GOT3 (cell line): ENCODE measurements at places on chromosomes 4 and X.

- DNase-seq: no peak
Observed at GRCh38 chrX:103847174-103847870, 15.3 kb upstream of the RAB9B start.

GRCh38 chrX:46294234-46294633 lies 251.0 kb downstream of the ZNF674 start:
- DNase-seq: no peak

DNA sequence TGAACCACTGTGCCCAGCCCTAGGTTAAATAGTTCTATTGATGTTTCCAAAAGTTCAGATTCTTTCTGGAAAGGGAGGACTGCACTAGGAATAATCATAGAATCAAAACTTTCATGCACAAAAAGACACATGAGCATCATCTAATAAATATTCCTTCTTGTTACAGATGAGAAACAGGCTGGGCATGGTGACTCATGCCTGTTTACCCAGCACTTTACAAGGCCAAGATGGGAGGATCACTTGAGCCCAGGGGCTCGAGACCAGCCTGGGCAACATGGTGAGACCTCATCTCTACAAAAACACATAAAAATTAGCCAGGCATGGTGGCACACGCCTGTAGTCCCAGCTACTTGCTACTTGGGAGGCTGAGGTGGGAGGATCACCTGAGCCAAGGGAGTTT lies 27.7 kb downstream of the LARP7 start:
- DNase-seq: no peak

DNA sequence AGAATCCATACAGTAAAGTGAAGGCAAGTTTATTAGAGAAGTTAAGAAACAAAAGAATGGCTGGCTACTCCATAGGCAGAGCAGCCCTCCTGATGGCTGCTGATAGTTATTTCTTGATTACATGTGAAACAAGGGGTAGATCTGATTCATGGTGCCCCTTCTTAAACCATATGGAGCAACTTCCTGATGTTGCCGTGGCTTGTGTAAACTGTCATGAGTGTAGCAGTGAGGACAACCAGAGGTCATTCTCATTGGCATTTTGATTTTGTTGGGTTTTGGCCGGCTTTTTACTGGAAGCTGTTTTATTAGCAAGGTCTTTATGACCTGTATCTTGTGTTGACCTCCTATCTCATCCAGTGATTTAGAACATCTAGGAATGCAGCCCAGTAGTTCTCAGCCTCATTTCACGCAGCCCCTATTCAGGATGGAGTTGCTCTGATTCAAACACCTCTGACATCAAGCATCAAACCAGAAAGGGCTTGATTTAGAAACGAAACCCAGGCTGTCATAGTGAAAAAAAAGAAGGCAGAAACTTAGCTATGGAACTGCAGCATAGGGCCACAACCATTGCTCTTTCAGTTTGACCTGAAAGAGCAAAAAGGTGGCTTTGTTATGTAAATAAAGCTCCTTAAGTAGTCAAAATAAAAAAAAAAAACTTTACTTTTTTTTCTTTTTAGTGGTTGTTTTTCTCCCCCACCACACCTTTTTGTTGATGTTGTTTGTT lies 37.8 kb downstream of the SPCS3 start:
- DNase-seq: no peak

- peak; percentile 34 for DNase-seq
Observed at GRCh38 chr4:124712372-124713184, at the start of gene ANKRD50. ANKRD50 (minus strand) TSS chr4:124712732; CDS start chr4:124710511, 2,221 bp downstream.

DNA sequence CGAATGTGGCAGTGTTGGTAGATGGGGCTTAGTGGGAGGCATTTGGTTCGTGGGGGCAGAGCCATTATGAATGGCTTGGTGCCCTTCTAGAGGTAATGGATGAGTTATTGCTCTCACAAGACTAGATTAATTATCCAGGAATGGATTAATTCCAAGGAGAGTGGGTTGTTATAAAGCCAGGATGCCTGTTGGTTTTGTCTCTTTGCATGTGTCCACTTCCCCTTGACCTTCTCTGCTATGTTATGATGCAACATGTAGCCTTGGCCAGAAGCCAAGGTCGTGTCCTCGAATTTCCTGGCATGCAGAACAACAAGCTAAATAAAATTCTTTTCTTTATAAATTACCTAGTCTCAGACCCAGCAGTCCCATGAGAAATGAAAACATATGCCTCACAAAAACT lies 111.2 kb upstream of the PLS3 start:
- no peak for DNase-seq

- no peak for DNase-seq
Observed at GRCh38 chr4:55670695-55671094, 34.6 kb upstream of the NMU start.

GRCh38 chr4:120088507-120088906 lies 21.9 kb upstream of the MAD2L1 start:
- DNase-seq: no peak

DNA sequence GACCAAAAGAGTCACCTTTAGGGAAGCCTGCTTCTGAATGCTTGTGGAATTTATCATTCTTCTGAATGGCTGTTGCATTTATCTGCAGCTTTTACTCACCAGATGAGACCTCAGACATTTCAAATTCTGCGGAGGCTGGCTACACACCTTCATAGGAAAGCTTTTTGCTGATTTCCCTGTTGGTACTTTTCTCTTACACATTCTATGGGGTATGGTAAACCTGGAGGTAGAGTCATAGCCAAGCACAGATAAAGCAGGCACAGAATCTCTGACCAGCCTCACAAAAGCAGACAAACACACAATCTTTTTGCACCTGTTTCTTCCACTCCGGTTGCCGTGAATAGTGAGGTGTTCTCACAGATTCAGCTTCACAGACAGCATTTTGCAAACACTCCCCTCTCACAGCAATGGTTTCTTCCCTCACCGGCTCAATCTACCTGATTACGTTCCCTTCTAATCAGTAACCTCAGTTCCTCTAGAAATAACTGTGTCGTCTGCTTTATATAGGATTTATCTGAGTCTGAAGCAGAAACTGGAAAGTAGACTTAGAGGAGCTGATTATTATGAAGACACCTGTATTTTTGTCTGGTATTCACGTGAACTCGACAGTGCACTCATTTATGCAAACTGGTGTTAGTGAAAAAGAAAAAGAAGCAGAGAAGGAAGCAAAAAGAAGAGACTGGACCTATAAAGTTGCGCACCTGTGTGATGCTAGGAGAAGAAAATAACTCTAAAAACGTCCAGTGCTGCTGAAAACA lies 83.1 kb downstream of the DMD start:
- DNase-seq: no peak

DNA sequence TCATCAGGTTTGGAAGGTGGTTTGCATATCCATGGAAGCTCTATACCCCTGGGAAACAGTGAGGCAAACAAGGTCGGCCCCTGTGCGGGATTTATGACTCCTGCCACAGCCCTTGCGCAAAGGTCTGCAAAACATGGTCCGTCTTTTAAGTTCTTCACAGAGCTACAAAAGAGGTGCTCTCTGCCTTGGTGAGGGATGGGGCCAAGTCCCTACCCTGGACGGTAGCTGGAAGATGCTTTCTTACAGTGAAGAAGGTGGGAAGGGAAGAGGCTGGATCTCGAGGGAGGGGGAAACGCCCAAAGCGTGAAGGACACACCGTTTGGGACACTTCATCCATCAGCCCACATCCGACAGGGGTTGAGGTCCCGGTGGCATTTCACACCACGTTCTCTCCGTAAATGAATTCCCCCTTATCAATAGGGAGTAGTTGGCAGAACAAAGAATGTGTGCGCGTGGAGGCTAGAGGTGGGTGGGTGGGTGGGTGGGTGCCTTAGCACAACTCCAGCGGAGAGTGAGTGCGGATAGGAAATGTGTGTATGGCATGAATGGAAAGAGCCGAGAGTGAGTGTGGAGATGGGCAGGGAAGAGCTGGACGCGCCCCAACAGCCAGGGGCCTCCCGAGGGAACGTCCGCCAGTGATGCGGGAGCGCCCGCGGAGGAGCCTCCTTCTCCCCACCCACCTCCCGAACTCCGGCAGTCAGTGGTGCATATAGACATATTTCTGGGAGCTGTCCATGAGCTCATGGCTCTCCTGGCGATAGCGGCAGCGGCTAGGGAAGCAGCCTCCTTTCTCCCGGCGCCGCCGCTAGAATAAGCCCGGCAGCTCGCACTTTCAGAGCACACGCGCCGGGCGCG lies 68.3 kb downstream of the LARP7 start:
- no peak for DNase-seq

GRCh38 chrX:118526149-118526548 lies 30.5 kb downstream of the DOCK11 start:
- no peak for DNase-seq

DNA sequence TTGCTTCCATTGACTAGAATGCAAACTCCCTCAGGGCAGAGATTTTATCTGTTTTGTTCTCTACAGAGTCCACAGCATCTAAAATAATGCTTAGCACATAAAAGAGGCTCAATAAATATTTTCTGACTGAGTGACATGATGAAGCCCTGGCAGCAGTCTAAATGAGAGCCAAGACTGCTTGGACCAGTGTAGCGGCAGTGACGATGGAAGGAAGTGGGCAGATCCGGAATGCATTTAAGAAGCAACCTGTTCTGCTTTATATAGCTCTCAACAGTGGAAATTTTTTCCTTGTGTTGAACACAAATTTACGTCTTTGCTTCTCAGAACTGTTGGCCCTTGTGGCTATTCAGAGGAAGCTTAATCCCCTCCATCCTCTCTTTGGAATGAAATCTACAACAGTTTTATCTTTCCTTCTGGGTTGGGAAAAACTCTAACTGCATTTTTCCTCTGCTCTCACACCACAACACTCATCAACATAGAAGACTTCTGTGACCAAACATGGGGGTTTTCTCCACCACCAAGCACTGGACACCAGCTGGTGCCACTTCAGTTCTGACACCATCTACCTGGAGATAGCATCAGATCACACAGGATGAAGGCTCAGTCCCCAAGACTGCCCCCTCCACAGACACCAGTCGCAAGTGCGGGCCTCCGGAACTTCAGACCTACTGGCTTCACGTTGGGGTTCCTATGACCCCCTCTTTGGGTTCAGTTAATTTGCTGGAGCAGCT lies 7.0 kb upstream of the BEND4 start:
- DNase-seq: no peak

DNA sequence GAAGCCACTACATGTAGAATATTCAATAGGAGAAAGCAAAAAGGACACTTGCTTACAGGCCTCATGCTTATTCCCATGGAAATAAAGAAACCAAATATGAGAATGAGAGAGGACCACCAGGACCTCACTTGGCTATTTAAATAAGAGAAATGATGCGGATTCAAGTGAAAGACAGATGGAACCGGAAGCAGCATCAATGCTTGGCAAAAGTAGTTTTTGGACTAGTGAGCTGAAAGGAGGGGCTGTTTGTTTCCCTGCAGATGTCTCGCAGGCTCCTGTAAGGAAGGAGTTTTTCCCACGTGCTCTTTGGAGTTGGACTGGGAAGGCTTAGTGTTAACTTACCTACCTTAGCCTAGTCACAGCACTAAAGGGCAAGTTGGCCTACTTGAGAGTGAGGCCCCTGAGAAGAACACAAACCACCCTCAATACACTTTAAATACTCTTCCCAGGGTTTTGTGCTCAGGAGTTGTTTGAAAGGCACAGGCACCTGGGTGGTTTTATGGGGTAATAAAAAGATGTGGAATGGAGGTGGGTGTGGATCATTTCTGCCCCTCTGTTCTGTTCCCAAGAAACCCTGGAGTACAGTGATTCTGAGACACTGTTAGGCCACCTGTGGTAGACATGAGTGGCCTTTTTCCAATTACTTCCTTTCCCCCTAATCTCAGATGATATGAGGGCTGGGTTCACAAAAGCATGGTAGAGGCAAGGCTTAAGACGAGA lies 113.3 kb upstream of the C1GALT1C1 start:
- DNase-seq: no peak

- DNase-seq: no peak
Observed at GRCh38 chrX:9848718-9849479, 62.7 kb downstream of the SHROOM2 start.

DNA sequence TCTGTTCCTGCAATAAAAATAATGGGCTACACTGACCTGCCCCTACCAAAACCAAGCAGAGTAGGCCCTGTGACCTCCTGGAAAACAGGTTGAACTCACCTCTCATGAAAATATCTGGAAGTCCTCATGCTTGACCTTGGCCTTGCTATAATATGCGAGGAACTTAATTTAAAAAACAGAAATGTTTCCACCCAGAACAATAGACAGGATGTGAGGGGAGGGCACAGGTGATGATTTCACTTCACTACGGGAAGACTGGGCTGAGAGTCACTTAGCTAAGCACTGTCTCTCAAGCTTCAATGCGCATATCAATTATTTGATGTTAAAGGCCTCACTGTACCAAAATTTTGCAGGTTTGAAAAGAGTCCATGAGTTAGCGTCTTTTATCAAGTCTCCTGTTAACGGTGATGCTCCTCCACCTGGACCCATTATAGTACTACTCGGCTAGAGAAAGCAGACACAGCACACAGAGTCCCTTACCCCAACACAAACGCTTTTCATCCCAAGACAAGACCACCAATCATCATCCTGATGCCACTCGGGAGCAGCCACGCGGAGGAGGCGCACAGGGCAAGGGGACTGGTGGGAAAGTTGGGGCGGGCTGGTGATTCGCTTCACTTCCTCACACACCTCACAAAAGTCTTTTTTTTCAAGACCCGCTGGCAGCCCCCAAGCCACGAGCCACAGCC lies 25.9 kb downstream of the ZNF721 start:
- DNase-seq: no peak

GRCh38 chr4:177322266-177322665 lies 12.6 kb downstream of the NEIL3 start:
- DNase-seq: no peak

DNA sequence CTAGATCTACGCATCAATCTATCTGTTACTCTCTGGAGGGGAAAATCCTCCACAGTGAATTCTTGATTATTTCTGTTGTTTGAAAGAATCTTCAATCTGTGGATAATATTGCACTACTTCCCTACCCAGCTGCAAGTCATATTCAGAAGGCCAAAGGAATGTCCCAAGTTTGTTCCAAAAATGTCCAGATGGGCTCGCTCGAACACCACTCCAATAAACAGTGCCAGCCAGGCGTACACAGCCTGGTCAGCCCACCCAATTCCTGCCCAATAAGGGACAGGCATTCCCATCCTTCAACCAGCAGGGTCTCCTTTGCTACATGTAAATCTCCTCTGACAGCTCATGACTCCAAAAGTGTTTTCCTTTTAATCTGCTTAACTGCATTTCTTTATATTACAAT lies 80.7 kb upstream of the GPM6B start:
- no peak for DNase-seq

DNA sequence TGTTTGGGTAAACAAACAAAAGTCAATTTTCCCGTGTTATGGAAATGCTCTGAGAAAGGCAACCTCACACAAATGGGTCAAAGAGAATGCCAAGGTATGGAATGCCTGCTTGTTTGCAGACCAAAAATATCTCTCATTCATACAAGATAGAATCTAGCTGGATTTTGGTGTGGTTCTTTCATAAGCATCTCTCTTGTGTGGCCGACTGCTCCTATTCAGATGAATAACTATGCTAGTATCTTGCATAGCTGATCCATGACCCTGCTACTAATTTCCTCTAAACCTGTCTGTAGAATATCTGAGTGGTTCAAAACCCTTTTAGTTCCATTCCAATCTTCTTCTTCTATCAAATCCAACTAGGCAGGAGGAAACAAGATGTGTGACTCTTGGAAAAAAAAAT lies 28.2 kb upstream of the SORBS2 start:
- no peak for DNase-seq

- DNase-seq: no peak
Observed at GRCh38 chrX:94743478-94743877, 1069.5 kb downstream of the FAM133A start.
